ENCODE measurements at places on chromosomes 4 and X.

DNA sequence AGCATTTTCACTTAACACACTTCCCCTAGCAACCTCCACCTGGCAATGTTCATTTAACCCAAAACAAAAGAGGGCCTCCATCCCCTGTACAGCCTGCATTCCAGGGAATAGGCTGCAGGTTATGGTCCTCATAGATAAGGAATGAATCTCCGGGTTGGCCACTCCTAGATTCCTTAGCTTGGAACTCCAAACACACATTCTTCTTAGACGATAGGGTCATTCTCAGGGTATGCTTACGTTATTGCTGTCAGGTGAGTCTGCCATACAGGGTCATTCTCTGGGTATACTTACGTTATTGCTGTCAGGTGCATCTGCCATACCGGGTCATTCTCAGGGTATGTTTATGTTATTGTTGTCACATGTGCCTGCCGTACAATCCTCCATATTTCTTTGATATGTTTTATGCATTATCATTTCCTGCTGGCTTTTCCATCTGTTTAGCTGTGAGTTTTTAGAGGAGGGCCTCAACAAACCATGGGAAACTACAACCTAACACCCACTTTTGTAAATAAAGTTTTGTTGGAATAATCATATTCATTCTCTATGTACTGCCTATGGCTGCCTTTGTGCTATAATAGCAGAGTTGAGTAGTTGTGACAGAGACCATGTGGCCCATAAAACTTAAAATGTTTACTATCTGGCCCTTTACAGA is 8.2 kb upstream of the AFF1 start:
- no peak for DNase-seq

GRCh38 chr4:78694457-78694787 is 81.7 kb upstream of the BMP2K start:
- DNase-seq, result no peak

DNA sequence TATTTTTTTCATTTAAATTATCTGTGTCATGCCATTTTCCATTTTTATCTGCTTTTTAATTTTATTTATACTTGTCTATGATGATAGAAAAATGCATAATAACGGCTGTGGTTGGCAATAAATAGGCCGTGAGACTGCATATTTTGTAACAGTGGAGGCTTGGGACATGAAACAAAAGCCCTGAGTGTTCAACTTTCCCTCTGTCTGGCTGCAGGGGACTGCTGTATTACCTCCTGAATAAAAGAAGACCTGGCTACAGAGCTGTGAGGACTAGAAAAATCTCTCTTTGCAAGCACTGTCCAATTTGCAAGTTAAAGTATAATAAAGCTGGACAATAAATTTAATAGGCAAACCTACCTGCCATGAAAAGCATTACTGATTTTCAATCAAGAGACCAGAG is 82.1 kb downstream of the MAGEB10 start:
- DNase-seq, result no peak

GRCh38 chr4:173370130-173370476 is 651 bp upstream of the SAP30 start:
- peak; percentile 38 for DNase-seq

- DNase-seq, result no peak
These were observed 222.3 kb upstream of the HDX start for GRCh38 chrX:84724576-84724975.

All from activated CD8-positive, alpha-beta memory T cell treated with anti-CD3 and anti-CD28 coated beads for 1 hour (primary cell).